ENCODE measurements at places on chromosomes 6 and 20. TPM values are rescaled to one million over a fixed set of nuclear protein-coding genes. Genes with fewer than 3 reads are reported as not detected.

Gene GHRH
- not detected for total RNA-seq

- H3K36me3 ChIP-seq, result no peaks in the 10 kb centered on the region
- H3K4me1 ChIP-seq, result peaks cover 6% of the 10 kb centered on the region
- DNase-seq, result no peak
- no peak overlapping the region for H3K4me3 ChIP-seq
- no peak overlapping the region for H3K27ac ChIP-seq
These were observed 548.7 kb upstream of the MAP3K7 start for GRCh38 chr6:91135406-91136103.

Gene MUCL3
- not detected for total RNA-seq

- H3K4me3 ChIP-seq, result no peak overlapping the region
- H3K27ac ChIP-seq, result no peak overlapping the region
- H3K36me3 ChIP-seq, result no peaks in the 10 kb centered on the region
- no peak for DNase-seq
- no peaks in the 10 kb centered on the region for H3K27me3 ChIP-seq
These were observed 22.6 kb downstream of the EDN1 start for GRCh38 chr6:12312736-12313135.

Gene OR11A1
- not detected for total RNA-seq

GRCh38 chr6:163708466-163708865 is 293.9 kb downstream of the QKI start:
- no peaks in the 10 kb centered on the region for H3K27me3 ChIP-seq
- no peak overlapping the region for H3K4me3 ChIP-seq
- no peak overlapping the region for H3K27ac ChIP-seq
- DNase-seq, result no peak
- peaks cover 9% of the 10 kb centered on the region for H3K4me1 ChIP-seq

GRCh38 chr6:2222275-2222842 is 23.0 kb downstream of the GMDS start:
- no peaks in the 10 kb centered on the region for H3K36me3 ChIP-seq
- no peak for DNase-seq
- H3K27ac ChIP-seq, result no peak overlapping the region
- no peaks in the 10 kb centered on the region for H3K27me3 ChIP-seq
- no peaks in the 10 kb centered on the region for H3K4me1 ChIP-seq

GRCh38 chr6:14707276-14707675 is 538.6 kb upstream of the JARID2 start:
- DNase-seq, result no peak
- no peaks in the 10 kb centered on the region for H3K36me3 ChIP-seq
- peaks cover 5% of the 10 kb centered on the region for H3K27me3 ChIP-seq
- H3K4me3 ChIP-seq, result no peak overlapping the region

DNA sequence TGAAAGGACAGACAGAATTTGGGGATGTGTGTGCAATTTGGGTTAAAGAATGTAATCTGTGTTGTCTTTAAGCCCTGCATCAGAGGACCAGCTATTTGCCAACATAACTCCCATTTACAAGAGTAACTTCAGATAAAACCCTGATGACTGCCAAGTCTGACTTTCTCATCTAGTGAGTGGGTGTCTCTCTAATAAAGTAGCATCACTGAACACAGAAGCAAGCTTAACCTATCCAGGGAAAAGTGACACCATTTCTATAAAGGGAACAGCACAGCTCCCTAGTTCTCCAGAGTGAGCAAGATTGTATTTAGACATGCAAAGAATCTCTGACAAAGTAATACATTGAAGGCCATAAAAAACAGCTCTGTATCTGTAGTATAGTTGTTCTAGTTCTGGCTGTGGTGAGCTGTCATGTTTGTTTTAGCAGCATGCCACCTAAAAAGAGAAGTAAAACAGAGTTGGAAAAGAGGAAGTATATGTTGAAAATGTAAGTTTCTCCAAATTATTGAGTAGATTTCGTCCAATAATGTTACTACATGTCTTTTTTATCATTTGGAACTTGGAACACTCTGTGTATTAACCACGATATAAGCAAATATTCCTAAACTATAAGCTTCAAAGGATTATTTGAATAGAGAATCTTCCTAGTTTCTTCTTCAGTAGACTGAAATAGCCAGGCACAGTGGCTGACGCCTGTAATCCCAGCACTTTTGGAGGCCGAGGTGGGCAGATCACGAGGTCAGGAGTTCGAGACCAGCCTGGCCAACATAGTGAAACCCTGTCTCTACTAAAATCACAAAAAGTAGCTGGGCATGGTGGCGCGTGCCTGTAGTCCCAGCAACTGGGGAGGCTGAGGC is 8.8 kb upstream of the PIM1 start:
- no peak for DNase-seq
- H3K27me3 ChIP-seq, result no peaks in the 10 kb centered on the region
- H3K36me3 ChIP-seq, result no peaks in the 10 kb centered on the region
- peaks cover 11% of the 10 kb centered on the region for H3K4me1 ChIP-seq
- H3K4me3 ChIP-seq, result no peak overlapping the region

DNA sequence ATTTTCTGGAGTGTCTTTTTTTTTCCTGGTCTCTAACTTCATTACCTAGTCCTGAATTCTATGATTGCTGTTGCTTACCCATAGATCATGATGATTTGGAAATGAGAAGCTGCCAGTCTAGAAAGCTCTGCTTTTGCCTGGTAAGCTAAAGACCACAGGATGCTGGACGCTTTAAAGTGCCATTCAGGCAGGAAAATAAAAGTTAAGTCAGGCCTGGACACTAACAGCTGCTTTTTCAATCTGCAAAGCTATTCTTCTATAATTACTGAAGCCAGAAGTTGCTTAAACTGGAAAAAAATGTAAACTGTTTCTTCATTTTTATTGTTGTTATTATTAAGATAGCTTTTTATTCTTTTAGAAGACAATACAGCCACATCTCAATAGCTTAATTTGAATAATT is 129.8 kb upstream of the SPACA1 start:
- no peaks in the 10 kb centered on the region for H3K36me3 ChIP-seq
- H3K4me3 ChIP-seq, result no peak overlapping the region
- DNase-seq, result no peak

Gene MAP7
- 1.4 TPM for total RNA-seq

DNA sequence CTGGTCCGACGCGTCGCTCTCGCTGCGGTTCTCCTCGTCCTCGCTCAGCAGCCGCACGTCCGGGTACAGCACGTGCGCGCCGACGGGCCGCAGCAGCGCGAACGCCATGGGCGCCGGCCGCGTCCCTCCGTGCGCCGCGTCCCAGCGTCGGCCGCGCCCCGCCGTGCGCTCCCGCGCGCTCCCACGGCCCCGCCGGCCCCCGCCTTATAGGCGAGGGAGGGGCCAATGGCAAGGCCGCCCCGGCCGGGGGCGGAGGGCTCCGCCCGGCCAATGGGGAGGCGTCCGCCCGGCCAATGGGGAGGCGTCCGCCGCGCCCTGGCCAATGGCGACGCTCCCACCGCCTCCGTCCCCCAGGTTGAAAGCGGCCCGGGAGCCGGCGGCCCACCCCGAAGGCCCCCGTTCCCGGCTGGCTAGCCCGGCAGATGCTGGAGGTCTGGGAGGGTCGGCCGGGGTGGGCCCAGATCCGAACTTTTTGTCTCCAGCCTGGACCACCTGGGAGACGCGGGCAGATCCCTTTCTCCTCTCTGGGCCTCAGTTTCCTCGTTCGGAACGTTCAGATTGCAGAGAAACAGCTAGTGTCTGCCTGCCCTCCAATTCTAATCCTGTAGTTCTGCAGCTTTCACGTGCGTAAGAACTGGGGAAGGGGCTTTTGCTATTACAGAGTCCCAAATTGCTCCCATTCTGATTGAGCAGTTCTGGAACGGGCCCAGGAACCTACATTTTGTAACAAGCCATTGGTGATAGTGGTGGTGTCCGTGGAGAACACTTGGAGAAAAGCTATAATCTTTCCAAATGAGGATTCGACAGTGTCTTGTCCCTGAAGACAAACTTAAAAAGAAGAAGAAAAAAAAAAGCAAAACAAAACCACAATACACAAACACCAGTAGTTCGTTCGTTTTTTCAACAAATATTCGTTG is at the start of gene TCF15:
Gene TCF15 (minus strand): TSS at position 180 of the 917 bp plus-strand sequence. CDS start 72 bp downstream, at position 108.
- H3K4me1 ChIP-seq, result peaks cover 4% of the 10 kb centered on the region
- H3K4me3 ChIP-seq, result no peak within 1 kb of the TSS
- H3K27me3 ChIP-seq, result peaks cover 81% of the 10 kb centered on the region
- H3K36me3 ChIP-seq, result no peaks in the 10 kb centered on the region
- H3K27ac ChIP-seq, result no peak within 1 kb of the TSS

GRCh38 chr6:143750877-143751276 is 73.1 kb downstream of the PHACTR2 start:
- no peaks in the 10 kb centered on the region for H3K36me3 ChIP-seq
- H3K4me1 ChIP-seq, result peaks cover 20% of the 10 kb centered on the region
- H3K27me3 ChIP-seq, result peaks cover 4% of the 10 kb centered on the region
- H3K4me3 ChIP-seq, result no peak overlapping the region
- no peak for DNase-seq

DNA sequence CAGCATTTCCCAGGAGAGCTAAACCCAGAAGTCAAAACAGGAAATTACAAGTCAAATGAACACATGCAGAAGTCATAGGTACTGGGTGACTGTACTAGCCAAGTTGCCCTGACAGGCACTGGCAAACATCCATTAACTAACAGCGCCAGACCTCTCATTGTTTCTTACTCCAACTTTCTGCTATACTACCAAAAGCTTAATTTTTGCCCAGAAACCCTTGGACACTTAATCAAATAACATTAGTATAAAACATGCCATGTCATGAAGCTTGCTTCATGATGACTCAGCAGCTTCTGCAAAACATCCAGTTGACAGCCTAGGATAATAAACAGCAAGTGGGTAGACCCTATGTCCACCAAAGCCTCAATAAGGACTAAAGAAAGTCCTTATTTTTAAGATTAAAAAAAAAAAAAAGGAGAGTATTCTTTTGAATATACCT is 3.5 kb downstream of the NUP153 start:
- no peaks in the 10 kb centered on the region for H3K27me3 ChIP-seq
- H3K36me3 ChIP-seq, result peaks cover 3% of the 10 kb centered on the region
- DNase-seq, result no peak

GRCh38 chr6:70351461-70351860 is 48.6 kb upstream of the COL9A1 start:
- H3K27ac ChIP-seq, result no peak overlapping the region
- H3K27me3 ChIP-seq, result no peaks in the 10 kb centered on the region
- H3K4me1 ChIP-seq, result peaks cover 7% of the 10 kb centered on the region

DNA sequence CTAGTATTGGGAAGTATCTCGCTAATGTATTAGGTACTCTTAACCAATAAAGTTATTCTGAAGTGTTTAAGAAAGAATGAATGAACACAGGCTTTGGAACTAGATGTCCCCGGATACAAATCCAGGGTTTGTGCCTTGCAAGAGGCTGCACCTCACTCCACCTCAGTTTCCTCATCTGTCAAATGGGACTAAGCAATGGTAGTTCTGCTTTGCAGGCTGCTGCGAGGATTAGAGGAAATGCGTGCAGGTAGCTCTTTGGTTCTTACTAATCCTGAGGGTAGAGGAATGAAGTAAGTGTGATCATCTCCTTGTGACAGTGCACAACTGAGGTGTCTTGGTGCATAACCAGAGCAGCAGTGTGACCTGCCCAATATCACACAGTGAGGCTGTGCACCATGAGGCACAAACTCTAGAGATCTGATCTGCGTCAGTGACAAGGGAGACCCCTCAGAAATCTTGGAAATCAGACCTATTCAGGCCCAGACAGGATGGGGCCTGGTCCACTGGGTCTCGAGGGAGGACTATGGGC is 26.7 kb downstream of the ADA start:
- H3K27me3 ChIP-seq, result no peaks in the 10 kb centered on the region
- H3K4me1 ChIP-seq, result no peaks in the 10 kb centered on the region
- no peak overlapping the region for H3K27ac ChIP-seq

Gene TINAG
- not detected for total RNA-seq

DNA sequence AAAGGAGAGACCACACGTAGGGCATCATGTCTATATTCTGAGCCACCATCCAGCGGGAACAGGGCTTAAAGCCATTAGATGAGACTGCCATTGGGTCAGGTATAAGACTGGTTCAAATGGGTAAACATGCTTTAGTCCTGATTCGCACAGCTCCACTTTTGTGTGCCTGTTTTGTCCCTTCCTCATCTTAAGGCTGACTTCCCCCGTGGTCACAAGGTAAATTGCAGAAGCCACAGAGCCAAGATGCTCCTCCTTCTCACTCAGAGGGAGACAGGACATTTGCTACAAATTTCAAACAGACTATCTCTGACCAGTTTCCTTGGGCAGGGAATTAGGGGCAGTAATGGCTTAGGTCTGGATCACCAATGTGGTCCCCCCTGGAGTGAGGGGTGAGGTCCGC is 11.4 kb upstream of the IFNGR1 start:
- H3K4me1 ChIP-seq, result no peaks in the 10 kb centered on the region
- no peak overlapping the region for H3K27ac ChIP-seq
- no peaks in the 10 kb centered on the region for H3K36me3 ChIP-seq

DNA sequence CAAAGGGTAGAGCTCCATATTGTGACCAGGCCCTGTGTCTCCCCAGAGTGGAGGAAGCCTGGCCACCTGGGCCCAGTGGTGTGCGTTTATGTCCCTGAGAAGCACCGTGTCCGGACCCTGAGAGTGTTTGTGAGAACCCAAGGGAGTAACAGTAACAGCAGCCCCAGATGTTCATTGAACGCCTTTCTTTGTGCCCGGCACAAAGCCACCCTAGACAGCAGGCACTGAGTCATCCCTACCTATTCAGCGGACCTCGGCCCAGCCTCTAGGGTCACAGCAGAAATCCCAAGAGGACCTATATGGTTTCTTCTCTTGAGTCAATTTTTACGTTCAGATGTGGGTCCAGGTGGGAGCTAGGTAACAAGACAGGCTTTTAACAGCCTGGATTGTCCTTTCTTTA is 24.5 kb downstream of the BCAS4 start:
- H3K4me3 ChIP-seq, result no peak overlapping the region
- peaks cover 23% of the 10 kb centered on the region for H3K4me1 ChIP-seq
- peaks cover 5% of the 10 kb centered on the region for H3K36me3 ChIP-seq
- no peak for DNase-seq
- H3K27me3 ChIP-seq, result no peaks in the 10 kb centered on the region

DNA sequence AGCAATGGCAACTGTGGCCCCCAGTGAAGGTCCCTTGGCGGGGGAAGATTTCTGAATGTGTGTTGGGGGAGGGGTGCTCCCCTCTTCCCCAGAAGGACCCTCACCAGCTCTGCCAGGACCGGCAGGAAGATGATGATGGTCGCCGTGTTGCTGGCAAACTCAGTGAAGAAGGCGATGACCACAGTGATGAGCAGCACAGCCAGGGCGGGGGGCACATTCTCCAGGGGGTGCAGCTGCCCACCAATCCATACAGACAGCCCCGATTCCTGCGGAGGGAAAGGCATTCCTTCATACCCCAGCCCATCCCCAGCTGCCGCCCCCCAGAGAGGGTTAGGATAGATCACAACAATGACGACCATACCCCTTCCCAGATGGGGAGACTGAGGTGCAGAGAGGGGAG is 15.7 kb upstream of the OCSTAMP start:
- H3K27ac ChIP-seq, result no peak overlapping the region
- H3K27me3 ChIP-seq, result no peaks in the 10 kb centered on the region
- no peak overlapping the region for H3K4me3 ChIP-seq
- no peak for DNase-seq
- no peaks in the 10 kb centered on the region for H3K4me1 ChIP-seq
- no peaks in the 10 kb centered on the region for H3K36me3 ChIP-seq

Gene PFDN4
- total RNA-seq, result 32.0 TPM

GRCh38 chr6:25050356-25050755 is 114.6 kb upstream of the RIPOR2 start:
- no peaks in the 10 kb centered on the region for H3K36me3 ChIP-seq
- no peaks in the 10 kb centered on the region for H3K27me3 ChIP-seq
- H3K4me1 ChIP-seq, result peaks cover 10% of the 10 kb centered on the region
- no peak overlapping the region for H3K27ac ChIP-seq

Gene CST2
- not detected for total RNA-seq

Gene BLCAP
- total RNA-seq, result 43.2 TPM

- peaks cover 6% of the 10 kb centered on the region for H3K36me3 ChIP-seq
- no peak overlapping the region for H3K27ac ChIP-seq
- no peak for DNase-seq
- peaks cover 31% of the 10 kb centered on the region for H3K4me1 ChIP-seq
- no peaks in the 10 kb centered on the region for H3K27me3 ChIP-seq
These were observed 92.4 kb downstream of the DST start for GRCh38 chr6:56550301-56550700.

Data from neural crest cell (in vitro differentiated cells).